ENCODE measurements at places on chromosomes 1 and 21.
A peak's percentile ranks its signal among the peaks of the same experiment; 100 is the strongest.

DNA sequence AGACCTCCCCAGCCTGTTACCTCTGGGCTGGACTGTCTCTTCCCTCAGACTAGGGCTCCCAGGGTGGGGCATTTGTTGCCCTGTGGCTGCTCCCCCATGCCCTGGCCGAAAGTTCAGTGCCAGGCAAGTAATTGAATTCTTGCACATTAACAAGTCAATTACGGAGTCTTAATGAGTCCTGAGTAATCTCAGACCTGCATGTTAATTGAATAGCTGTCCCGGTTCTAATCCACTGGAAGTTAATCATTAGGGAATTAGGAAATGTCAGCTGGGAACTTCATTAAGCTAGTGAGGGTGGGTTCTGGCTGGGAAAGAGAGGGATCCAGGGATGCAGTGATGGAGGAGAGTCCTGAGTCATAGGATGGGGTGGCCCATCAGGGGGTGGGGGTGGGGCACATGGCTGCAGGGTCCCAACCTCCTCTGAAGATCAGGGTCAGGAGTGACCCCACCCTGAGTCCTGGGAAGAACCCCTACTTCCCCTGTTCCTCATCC lies 47.1 kb upstream of the CSF3R start:
- no peak for DNase-seq

DNA sequence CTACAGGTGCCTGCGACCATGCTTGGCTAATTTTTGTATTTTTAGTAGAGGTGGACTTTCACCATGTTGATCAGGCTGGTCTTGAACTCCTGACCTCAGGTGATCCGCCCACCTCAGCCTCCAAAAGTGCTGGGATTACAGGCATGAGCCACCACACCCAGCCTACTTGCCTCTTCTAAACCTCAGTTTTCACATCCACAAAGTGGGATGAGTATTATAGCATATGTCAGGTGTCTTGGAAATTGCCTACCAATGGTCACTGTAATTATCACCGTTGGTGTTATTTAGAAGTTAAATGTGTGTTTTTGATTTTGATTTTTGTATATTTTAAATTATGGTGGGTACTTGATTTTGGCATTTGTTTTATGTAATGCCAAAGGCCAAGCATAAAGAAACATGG lies 36.7 kb downstream of the SLC44A3 start:
- no peak for DNase-seq

DNA sequence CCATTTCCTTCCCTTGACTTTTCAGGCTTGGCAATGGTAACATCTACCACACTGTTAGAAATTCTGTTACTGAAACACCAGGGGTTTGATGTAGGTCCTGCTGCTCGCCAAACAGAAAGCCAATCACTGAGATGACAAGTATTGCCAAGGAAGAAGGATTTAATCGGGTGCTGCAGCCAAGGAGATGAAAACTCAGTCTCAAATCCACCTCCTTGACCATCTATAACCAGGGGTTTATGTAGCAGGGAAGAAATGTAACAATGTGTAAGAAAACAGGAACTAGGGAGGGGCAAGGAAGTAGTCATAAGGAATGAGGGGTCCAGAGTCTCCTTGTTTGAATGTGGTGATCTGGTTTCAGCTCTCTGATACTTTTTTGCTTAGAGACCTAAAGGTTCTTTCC lies 25.4 kb downstream of the PLA2G2A start:
- no peak for DNase-seq

DNA sequence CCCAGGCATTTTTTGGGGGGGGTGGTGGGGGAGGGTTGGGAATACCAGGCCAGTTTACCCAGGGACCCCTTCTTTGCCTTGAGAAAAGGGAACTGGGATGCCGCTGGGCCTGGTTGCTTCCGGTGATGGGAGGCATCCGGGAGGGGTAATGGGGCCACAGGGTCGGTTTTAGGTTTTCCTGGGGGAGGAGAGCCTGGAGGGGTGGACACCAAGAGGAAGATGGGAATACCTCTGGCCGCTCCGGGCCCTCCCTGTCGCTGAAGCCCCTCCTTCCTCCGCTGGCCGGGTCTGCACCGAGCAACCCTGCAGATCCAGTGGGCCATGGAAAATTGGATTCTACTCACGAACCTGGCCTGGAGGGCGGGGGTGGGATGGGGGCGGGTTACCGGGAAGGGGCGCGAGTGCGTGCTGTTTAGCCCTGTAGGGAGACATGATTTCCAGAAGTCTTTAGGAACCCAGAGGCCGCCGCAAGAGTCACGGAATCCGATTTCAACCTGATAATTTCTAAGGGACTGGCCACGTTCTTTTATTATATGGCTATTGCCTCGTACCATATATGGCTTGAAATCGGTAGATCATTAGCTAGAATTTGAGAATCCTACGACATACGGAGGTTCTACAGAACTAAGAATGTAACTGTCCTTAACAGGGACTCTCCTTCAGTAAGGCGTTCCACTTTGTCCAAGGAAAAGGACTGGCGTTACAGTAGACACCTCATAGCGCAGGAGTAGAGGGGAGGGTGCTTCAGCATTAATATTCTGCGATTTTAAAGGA lies 749 bp downstream of the AKIRIN1 start:
- peak; percentile 30 for DNase-seq

DNA sequence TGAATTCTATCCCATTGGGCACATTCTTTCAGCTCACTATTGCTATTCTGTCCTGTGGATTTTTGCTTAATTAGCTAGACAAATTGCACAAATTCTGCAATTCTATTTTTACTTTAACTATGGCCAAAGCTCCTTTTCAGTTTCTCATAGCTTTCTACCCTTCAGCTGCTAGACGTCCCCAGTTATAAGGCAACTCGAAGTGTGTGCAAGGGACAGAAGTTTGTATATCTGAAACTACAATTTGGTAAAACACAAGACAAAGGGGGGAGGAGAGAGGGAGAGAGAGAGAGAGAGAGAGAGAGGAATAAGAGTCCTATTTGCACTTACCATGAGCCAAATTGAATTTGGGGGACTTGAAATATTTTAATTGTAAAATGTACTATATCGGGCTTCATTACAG lies 91.8 kb downstream of the SETD4 start:
- DNase-seq = no peak

- no peak for DNase-seq
Observed at GRCh38 chr1:71834601-71835441, 447.5 kb downstream of the NEGR1 start.

DNA sequence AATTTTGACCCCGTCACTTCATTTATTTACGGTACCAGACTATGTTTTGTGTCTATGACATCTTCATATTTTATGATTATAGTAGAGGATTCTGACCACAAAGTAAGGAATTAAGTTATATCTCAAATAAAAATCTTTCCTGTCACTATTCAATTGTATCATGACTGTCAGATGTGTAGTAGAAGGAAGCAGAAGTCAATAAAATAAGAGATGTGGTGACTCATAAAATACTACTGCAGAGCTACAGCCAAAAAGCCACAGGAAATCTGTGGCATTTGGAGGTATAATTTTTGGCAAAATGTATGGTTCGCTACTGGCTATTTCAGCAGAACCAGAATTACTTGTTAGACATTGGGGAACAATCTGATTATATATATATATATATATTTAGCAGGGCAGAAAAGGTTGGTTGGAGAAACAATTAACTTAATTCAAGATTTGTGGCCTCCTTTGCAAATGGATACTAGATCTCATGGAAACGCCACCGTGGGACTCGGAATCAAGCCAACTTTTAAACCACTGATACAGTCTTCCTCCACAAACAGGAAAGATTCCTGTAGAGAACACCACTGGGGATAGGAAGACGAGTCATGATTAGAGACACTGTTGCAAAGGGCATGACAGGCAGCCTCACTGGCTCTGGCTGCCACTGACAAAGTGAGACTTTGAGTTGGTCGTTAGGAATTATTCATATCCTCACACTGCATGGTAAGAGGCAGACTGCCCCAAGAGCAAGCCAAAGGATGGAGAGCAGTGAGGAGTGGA lies 5.1 kb downstream of the FCRL2 start:
- DNase-seq = no peak

GRCh38 chr1:197092491-197093023 lies 25.5 kb upstream of the F13B start:
- DNase-seq = no peak

DNA sequence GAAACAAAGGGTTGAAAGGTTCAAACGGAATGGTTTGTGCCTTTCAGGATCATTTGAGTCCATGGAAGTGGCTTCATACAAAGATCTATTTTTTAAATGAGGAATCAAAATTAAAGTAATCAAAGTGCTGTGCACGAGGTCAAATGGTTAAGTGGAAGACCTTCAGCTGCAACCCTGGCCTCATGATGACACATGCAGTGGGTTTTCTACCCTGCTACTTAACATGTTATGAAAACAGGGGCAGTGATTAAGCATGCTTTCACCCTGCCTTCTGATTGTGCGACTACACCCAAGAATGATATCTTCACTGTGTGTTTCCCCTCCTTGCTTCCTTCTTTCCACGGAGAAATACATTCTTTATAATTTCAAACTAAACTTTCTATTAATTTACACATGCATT lies 604.2 kb downstream of the LRRIQ3 start:
- DNase-seq = peak; percentile 38

GRCh38 chr1:195979646-195980045 lies 628.6 kb downstream of the KCNT2 start:
- DNase-seq = peak; percentile 36

- DNase-seq = no peak
Observed at GRCh38 chr1:87190402-87190801, 138.3 kb upstream of the LMO4 start.

GRCh38 chr1:114232691-114233090 lies 79.0 kb upstream of the SYT6 start:
- DNase-seq = no peak

GRCh38 chr1:229570305-229570704 lies 11.8 kb upstream of the ABCB10 start:
- DNase-seq = no peak

GRCh38 chr1:24329331-24329730 lies 10.2 kb downstream of the GRHL3 start:
- DNase-seq = no peak

DNA sequence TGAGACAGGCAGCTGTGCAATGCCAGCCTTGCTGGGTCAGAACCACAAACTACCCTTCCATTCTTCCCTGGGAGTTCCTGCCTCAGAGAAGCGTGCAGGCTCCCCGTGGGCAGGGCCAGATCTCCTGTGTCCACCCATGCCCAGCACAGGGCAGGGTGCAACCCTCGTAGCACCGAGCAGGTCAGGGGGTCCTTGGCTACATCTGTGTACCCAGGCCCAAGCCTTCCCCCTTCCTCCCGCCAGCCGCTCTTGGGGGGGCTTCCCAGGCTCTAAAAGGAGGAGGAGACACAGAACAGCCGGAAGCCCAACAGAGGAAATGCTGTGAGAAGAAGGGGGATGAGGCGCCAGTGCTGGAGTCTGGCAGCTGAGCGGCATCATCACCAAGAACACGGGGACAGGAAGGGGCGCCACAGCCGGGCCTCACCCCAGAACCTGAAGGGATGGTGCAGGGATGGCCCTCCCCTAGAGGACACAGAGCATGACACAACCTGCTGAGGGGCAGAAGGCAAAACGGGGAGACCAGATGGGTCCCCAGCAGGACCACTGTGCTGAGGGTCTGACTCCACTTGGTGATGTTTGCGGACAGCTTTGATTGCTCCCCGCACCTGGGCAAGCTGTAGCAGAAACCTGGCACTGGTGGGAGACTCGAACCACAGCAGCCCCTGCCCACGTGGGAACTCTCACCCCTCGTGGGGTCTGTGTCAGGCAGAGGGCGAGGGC lies 233.2 kb downstream of the NPHP4 start:
- no peak for DNase-seq

DNA sequence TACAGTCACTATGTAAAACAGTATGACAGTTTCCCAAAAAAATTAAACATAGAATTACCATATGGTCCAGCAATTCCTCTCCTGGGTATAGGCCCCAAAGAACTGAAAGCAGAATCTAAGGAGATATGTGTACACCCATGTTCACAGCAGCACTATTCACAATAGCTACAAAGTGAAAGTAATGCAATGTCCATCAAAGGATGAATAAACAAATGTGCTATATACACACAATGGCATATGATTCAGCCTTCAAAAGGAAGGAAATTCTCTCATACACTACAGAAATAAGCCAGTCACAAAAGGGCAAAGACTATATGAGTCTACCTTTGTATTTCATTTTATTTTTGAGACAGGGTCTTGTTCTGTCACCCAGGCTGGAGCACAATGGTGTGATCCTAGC lies 120.4 kb downstream of the TOMM20 start:
- no peak for DNase-seq

DNA sequence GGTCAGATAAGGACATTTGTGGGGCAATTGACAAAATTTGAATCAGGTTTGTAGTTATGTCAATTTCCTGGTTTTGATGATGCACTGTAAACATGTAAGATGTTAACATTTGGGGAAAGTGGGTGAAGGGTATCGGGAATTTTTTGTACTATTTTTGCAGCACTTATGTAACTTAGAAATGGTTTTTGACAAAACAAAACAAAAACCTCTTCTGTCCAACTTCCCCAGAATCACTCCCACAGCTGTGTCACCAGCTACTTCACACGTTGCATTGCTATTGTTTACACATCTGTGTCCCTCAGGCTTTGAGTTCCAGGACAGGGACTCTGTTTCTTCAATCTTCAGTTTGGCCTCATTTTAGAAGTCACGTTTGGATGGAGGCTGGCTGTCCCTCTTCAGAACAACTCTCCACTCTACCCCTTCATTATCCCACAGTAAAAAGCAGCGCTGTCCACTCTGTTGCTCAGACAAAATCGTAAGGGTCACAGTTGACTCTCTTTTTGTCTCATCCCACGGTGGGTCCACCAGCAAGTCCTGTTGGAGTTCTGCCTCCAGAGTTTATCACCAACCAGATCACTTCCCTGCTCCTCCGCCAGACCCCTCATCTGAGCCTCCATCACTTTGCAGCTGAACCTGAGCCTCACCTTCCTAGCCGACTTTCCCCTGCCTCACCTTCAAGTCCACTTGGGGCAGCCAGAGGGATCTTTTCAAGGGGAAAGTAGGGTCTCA lies 63.2 kb downstream of the NENF start:
- no peak for DNase-seq

- DNase-seq = no peak
Observed at GRCh38 chr1:4055294-4055967, 155.4 kb upstream of the C1orf174 start.
